ENCODE measurements at places on chromosomes 7 and 10.

GRCh38 chr10:15462253-15462897, 91.3 kb upstream of the FAM171A1 start:
- DNase-seq: no peak

GRCh38 chr7:129952653-129953560, at the start of gene UBE2H:
TSS of gene UBE2H (minus strand) at chr7:129952960. CDS start at chr7:129952555, 405 bp downstream.
- peak; percentile 94 for DNase-seq

GRCh38 chr7:16670021-16670420, 24.0 kb downstream of the BZW2 start:
- DNase-seq: no peak

DNA sequence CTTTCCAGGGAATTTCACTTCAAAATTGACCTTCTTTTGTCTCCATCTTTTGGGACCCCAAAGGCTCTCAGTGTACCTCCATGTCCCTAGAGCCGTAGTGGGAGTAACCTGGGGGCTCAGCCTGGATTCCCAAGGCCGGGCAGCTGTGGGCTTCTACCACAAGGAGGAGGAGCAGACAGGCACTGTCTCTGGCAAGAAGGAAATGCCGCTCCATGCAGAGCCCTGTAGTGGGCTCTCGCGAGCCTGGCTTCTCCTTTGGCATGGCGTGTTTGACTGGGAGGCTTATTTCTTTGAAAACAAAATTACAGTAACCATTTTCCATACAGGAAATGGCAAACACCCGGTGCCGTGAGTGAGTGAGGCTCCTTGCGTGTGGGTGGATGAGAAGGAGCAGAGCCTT, 76.8 kb upstream of the FAM180A start:
- no peak for DNase-seq

- no peak for DNase-seq
These were observed 33.6 kb downstream of the ST7 start for GRCh38 chr7:116986611-116987565.

DNA sequence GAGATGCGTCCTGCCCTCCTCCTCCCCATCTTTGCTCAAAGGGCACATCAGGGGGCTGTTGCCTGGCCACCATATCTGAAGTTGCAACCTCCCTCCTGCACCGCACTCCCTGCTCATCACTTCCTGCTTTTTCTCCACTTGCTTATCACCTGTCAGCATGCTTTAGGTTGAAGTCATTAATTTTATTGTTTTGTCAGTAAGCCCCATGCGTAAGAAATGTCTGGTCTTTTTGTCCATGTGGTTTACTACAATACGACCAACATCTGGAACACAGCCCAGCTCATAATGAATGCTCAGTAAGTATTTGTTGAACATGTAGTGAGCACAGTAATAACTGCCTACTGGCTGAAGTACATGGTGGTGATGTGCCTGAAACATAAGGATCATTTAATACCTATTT, 71.6 kb upstream of the GJD4 start:
- no peak for DNase-seq

DNA sequence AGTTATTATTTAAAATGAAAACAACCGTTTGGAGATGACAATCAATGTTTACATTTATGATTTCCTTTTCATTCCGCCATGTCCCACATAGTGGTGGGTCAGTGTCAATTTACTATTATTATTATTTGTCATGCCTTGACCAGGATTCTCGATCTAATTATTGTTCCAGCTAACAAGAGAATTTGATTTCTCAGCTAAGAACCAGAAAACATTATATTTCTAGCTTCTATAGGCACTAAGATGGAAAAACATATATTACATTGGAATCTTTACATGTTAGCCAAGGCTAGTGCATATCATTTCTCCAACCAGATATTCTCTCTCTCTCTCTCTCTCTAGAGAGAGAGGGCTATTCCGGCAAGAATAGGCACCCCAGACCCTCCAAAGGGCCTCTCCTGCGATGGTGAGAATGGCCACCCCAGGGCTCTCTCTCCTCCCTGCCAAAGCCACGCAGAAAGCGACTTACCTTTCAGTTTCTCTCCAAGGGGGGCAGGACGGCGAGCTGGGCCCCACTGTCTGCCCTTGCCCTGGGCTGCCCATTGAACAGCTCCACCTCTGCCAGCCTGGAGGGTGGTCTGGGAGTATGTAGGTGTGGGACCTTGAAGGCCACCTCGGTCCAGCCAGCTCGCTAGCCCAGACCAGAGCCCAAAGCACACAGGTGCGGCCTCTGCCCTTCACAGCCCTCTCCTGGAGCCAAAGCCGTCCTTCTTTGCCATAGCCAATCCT, 2.4 kb downstream of the HOXA3 start:
- no peak for DNase-seq

GRCh38 chr10:58173391-58173790, 94.3 kb downstream of the IPMK start:
- DNase-seq: no peak

- no peak for DNase-seq
These were observed 135.6 kb downstream of the GPR85 start for GRCh38 chr7:112951070-112951469.

GRCh38 chr7:104534149-104534548, 205.7 kb downstream of the LHFPL3 start:
- DNase-seq: no peak

DNA sequence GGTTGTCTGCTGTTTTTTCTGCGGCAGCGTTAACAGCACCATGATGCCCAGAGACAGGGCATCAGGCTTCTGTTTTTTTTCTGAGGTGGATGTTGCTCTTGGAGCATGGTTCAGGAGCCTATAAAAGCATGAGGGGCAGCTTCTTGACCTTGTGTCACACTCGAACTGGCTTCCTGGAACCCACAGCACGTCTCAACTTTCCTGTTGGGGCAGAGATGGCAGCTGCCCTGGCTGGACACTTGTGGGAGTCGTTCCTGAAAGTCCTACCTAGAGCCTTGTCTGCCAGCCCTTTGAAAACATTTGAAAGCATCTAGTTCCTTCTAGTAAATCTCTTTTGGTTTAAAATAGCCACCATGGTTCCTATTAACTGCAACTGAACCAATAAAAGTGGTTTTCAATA, 28.9 kb upstream of the PRKAG2 start:
- DNase-seq: no peak

GRCh38 chr10:130231251-130231741, 95.1 kb downstream of the GLRX3 start:
- DNase-seq: no peak

- no peak for DNase-seq
These were observed 740.5 kb downstream of the REEP3 start for GRCh38 chr10:64261676-64262075.

DNA sequence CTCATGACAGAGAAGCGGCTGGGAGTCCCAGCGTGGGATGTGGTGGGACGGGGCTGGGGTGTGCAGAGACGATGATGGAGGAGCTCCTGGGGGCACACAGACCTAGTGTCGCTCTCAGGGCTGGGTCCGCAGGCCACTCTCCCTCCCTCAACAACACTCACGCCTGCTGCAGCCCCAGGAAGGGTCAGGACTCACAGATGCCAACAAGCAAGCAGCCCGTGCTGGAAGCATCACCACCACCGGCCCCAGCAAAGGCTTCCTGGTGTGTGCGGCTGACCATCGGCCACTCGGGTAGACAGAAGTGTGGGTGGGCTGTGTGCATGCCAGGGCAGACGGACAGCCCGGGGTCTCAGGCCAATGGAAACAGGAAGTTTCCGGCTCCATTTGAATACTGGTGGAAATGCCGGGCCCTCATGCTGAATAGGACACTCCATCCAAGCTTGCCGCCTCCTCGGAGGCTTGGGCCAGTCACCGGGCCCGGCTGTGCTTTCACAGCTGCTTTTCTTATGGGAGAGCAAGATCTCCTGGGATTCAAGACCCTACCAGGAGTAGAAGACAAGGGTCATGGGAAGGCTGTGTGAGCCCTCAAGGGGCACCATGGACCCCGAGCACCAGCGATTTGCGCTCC, 178.1 kb downstream of the ELFN1 start:
- no peak for DNase-seq

DNA sequence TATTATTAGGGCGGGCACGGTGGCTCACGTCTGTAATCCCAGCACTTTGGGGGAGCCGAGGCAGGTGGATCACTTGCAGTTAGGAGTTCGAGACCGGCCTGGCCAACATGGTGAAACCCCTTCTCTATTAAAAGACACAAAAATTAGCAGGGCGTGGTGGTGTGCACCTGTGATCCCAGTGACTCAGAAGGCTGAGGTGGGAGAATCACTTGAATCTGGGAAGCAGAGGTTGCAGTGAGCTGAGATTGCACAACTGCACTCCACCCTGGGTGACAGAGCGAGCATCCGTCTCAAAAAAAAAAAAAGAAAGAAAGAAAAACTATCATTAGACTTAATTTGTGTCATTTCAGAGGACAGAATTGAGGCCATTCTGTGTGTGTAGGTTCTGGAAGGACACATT, 752.7 kb upstream of the GALNT17 start:
- no peak for DNase-seq

GRCh38 chr7:141200191-141201108, 126.6 kb downstream of the TMEM178B start:
- no peak for DNase-seq

GRCh38 chr7:100093054-100093453, 4.3 kb downstream of the COPS6 start:
- no peak for DNase-seq

GRCh38 chr7:152108359-152108758, 82.9 kb downstream of the GALNT11 start:
- DNase-seq: no peak

DNA sequence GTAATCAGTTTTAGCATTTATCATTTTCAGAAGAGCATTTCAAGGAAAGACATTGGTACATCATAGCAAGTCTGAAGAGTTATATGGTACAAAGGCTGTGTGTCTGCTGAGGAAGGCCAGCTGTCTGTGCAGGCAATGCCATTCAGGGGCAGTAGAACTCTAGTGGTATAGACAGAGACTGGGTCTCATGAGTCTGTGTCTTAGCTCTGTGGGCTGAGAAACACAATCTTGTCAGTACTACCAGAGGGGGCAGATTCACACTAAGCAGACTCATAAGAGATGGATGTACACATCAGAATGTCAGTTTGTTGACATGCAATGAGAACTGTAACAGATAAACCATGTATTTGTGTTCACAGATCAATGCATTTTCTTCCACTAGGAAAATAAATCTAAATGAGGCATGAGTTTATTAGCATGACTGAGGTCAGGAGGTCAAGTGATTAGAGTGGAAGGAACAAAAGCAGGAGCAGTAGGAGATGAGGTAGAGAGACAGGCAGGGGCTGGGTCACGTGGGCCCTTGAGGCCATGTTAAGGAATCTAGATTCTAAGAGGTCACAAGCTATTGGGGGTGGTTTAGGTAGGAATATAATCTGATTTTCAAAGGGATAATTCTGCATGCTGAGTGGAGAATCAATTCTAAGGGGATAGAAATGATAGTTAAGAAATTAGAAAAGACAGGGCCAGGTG, 7.5 kb upstream of the GGCT start:
- no peak for DNase-seq

DNA sequence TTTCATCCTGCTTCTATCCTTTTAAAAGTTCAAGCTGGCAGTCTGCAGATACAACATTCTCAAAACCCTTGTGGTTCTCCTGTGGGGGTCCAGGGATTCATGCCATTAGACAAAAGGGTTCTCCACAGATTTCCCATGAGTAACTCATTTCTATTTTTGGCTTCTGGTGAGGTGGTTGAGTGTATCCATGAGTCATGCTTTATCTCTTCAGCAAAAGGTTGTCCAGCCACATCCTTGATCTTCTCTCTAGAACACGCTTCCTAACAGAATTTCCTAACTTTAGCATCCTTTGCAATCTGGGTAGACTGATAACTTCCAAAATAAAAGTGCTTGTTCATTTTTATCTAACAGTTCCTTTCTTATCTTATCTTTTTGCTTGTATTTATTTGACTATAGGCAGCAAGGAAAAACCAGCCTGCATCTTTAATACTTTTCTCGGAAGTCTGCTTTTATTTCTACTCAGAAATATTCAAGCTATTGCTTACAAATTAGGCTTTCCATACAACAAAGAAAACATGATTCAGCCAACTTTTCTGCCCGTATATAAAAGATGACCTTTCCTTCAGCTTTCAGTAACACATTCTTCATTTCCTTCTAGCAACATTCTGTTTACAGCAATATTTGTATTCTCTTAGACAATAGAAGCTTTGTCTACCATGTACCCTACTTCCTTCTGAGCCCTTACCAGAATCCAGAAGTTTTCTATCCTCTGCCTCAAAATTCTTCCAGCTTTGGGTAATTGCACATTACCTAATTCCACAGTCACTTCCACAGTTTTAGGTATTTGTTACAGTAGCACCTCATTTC, 79.3 kb upstream of the IL6 start:
- DNase-seq: no peak

DNA sequence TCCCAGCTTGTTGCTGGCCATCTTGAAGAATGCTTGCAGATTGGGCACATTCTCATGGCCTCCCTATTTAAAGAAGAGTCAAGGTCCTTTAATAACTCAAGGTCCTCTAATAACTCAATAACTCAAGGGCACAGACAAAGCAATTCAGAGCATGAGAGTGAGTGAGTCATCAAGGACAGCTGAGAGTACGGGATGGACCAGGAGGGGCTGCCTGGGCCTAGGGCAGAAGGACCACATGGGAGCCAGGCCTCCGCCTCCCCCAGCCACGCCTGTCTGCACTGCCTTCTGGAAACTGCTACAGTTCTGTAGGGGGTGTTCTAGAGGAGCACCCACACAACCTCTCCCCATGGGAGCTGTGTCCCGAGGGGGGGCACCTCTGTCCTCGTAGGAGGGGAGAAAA, 48.9 kb downstream of the ZNF503 start:
- DNase-seq: no peak

DNA sequence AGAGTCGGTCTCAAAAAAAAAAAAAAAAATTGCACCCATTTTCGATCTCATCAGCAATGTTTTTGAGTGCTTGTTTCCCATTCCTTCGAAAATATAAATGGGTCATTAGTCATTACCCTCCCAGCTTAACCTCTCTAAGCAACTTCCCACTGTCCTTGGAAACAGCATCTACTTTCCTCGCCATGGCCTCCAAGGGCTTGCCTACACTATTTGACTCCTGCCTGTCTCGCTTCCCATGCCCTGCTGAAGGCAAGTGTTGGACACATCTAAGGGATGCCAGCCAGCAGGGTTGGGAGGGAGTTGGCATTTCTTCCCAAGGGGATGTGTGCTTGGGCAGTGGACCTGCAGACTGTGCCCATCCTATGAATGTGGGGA, 12.7 kb upstream of the RHBDD2 start:
- DNase-seq: no peak

DNA sequence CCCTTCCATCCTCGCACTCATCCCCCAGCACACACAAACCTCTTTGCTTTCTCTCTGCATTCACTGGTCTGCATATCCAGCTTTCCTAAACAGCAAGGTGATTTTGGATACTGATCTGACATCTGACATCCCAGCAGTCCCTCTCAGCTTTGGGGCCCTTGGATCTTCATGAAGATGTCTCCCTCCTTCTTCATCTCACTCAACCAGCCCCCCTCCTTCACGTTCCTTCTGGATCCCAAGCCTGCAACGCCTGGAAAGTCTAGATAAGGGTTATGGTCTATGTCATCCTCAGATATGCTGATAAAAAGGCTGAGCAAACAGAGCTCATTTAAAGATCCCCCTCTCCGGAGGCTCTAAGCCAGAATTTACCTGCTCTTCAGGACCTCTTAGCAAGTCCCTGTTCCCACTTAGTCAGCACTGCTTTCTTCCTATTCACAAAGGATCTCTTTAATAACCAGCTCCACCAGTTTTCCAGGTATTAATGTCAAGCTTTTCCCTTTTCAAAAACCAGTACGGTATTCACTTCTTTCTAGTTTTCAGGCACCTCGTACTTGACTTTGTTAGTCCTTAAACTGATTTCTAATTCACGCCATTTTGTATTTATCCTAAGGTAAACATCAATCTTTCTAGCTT, 38.9 kb downstream of the CREB3L2 start:
- DNase-seq: no peak
